Epithelial cell of alveolus of lung (primary cell): ENCODE measurements at places on chromosomes 7 and 10. TPM values are rescaled to one million over a fixed set of nuclear protein-coding genes. Genes with fewer than 3 reads are reported as not detected.

Gene IKZF1
- total RNA-seq = not detected in 2 replicates

Gene AQP1
- 0.78 and 1.4 TPM in 2 replicates for total RNA-seq

Gene ADRA2A
- total RNA-seq = not detected in 2 replicates

Gene HKDC1
- 0.13 TPM in 1 of 2 replicates, not detected in the other for total RNA-seq

Gene PRKCQ
- total RNA-seq = 0.24 and 0.65 TPM in 2 replicates

Gene HOGA1
- 0.13 and 0.48 TPM in 2 replicates for total RNA-seq

Gene CPA4
- 1.8 and 3.1 TPM in 2 replicates for total RNA-seq

Gene SYNPO2L
- 0.08 TPM in 1 of 2 replicates, not detected in the other for total RNA-seq

Gene OPN1SW
- not detected in 2 replicates for total RNA-seq

Gene UTF1
- not detected in 2 replicates for total RNA-seq

Gene PIK3AP1
- 0.78 TPM in 1 of 2 replicates, not detected in the other for total RNA-seq

Gene TMEM236
- total RNA-seq = not detected in 2 replicates

Gene COL26A1
- 1.4 TPM in 1 of 2 replicates, not detected in the other for total RNA-seq

Gene ICA1
- 1.5 and 3.1 TPM in 2 replicates for total RNA-seq

Gene AHCYL2
- total RNA-seq = 3.0 and 8.9 TPM in 2 replicates

Gene TMEM196
- total RNA-seq = 0.24 TPM in 1 of 2 replicates, not detected in the other

Gene LRRC61
- 1.2 and 11.8 TPM in 2 replicates for total RNA-seq
